ENCODE measurements at places on chromosomes 16 and 17.

- no peak for DNase-seq
Observed at GRCh38 chr17:80637048-80637781, 92.6 kb downstream of the RPTOR start.

GRCh38 chr16:14475370-14476139 lies 154.5 kb downstream of the PARN start:
- DNase-seq = no peak

GRCh38 chr17:67753026-67753425 lies 35.3 kb downstream of the NOL11 start:
- no peak for DNase-seq

- DNase-seq = no peak
Observed at GRCh38 chr17:58667934-58668597, 23.8 kb downstream of the TEX14 start.

- peak; percentile 61 for DNase-seq
Observed at GRCh38 chr17:49861150-49861884, 13.4 kb upstream of the TAC4 start.
